Stimulated activated CD8-positive, alpha-beta memory T cell treated with anti-CD3 and anti-CD28 coated beads, Interleukin-15, amount 100 ng/mL, for 1 hour (primary cell): ENCODE measurements at places on chromosomes 4 and X.
A peak's percentile ranks its signal among the peaks of the same experiment; 100 is the strongest.

- no peak for DNase-seq
These were observed 111.1 kb downstream of the KLF8 start for GRCh38 chrX:56343219-56343618.

DNA sequence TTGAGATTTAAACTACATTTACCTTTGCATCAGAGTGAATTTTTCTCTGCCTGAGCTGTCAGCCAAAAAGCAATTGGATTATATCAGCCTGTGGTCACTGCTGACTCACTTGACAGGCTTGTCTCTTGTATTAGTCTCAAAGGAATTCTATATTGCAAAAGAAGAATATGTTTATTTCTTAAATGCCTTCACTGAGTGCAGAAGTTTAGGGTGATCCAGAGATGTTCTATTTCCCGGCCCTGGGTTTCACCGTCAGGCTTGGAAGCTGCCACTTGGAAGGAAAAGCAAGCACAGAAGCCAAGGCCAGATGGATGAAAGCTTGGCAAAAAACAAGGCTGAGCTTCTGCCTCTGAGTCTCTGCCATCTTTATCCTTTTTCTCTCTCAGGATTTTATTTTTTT lies 80.9 kb downstream of the FAM114A1 start:
- no peak for DNase-seq

GRCh38 chr4:123364906-123365305 lies 31.7 kb upstream of the SPRY1 start:
- DNase-seq = no peak

DNA sequence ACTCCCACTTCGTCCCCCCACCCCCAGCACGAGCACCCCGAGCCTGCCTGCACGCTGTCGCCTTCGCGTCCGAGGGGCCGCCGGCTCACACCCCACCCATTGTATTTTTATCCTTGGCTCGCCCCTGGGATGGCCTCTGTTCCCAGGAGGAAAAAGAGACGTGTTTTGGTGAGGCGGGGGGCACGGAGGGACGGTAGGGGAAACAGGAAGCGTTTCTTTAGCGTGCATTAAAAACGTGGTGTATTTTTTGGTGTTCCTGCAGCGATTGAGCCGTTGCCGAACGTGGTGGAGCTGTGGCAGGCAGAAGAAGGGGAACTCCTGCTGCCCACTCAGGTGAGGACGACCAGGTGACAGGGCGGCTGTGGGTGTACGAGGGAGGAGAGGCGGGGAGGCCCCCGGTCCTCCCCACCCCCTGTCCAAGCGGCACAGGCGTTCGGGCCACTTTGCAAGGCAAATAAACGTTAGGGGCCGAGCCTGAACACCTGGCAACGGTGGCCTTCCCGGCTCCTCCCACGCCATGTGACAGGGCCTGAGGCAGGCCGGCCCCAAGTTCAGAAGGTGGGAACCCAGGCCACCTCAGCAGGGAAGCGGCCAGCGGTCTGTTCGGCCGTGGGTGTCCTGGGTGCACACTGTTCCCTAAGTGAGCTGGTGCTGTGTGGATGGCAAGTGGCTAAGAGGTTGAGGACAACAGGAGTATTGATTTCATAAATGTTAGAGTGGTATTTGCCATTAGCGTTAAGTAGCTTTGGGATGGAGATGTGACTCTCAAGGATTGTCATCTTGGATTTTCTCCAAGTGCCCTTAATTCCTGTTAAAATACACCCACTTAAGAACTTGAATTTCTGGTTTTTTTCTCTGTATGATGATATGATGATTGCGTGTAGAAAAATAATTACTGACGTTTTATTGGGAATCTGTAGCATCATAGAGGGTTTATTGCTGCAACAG lies 1.1 kb downstream of the TMEM131L start:
- DNase-seq = peak; percentile 6

DNA sequence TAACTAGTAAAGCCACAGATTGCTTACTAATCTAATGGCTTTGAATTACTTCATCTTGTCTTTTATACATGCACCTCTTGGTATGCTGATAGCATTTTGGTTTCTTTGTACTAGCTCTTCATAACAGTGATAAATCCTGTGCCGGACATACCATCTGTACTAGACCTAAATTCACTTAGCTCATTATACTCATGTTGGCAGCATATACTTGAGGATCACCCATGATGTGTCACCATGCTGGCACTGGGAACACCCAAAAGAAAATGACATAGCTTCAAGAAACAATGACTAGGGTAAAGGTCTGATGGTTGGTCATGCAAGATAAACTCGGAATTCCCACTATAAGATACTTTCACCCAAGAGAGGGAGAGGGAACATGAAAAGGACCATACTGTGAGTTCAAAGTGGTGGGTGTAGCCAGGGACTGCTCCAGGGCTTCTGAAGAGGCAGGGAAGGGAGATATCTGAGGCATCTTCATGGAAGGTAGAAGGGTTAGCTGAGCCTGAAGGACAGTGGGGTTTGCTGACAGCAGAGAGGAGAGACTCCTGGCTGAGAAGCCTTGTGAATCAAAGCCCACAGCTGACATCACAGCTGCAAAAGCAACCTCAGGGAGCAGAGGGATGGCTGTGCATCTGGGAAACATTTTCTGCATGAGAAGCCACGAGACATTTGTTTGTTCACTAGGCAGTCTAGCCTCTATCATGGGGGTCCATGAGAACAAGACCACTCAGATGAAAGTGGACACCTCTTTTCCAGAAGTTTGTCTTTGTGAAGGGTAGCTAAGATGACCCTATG lies 314.2 kb downstream of the RAB28 start:
- DNase-seq = no peak

- DNase-seq = no peak
These were observed 96.5 kb downstream of the FRMPD4 start for GRCh38 chrX:12234534-12235329.

DNA sequence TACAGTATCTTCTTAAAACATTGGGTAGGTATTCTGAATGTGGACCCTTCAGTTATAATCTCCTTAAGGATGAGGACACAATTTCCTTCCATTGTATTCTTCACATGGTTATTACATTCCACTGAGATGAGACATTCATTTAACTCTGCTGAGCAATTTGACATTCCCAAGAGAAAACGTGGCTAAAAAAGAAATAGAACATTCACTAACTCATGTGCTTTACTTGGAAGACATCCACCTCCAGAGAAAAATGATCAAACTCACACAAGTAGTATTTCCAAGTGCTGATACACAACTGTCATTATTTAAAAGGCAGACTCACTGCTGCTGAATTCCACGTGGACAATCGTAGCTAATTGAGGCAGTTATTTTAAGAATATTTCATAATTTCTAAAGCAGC lies 227.9 kb upstream of the ANKRD50 start:
- no peak for DNase-seq

GRCh38 chrX:134738986-134739740 lies 80.9 kb upstream of the PLAC1 start:
- DNase-seq = no peak

GRCh38 chr4:86264241-86264640 lies 95.6 kb downstream of the MAPK10 start:
- no peak for DNase-seq

GRCh38 chr4:184453365-184454160 lies 20.8 kb downstream of the IRF2 start:
- DNase-seq = no peak

DNA sequence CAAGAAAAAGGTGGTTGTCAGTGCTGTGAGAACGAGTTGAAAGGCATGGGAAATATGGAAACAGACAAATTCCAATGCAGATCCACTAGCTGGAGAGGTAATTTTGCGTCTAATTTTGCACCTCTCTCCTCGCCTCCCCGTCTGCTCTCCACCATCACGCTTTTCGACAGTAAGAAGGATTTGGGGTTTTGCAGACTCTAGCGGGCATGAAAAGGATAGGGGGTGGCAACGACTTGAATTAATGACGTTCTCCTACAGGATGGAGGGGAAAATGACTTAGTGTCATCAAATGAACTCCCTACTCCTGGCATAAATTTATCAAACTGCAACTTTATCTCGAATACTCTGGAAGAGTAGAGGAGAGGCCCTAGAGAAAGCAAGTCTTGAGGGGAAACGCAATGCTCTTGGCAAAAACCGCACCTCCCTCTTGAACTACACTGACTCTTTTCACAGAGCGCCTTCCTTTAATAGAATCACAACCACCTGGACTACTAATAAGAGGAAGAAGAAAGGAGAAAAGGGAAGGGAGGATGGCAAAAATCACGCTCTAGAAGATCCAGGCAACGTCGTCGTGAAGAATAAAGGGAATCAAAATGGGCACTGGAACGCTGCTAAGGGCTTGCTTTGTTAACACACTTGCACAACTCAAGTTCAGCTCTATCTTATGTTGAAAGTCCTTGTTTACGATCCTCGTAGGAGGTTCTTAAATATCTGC lies 871 bp upstream of the SLITRK2 start:
- DNase-seq = no peak

GRCh38 chrX:3461397-3462165 lies 115.1 kb upstream of the MXRA5 start:
- DNase-seq = no peak

GRCh38 chrX:48580662-48581061 lies 6.4 kb downstream of the RBM3 start:
- DNase-seq = no peak

DNA sequence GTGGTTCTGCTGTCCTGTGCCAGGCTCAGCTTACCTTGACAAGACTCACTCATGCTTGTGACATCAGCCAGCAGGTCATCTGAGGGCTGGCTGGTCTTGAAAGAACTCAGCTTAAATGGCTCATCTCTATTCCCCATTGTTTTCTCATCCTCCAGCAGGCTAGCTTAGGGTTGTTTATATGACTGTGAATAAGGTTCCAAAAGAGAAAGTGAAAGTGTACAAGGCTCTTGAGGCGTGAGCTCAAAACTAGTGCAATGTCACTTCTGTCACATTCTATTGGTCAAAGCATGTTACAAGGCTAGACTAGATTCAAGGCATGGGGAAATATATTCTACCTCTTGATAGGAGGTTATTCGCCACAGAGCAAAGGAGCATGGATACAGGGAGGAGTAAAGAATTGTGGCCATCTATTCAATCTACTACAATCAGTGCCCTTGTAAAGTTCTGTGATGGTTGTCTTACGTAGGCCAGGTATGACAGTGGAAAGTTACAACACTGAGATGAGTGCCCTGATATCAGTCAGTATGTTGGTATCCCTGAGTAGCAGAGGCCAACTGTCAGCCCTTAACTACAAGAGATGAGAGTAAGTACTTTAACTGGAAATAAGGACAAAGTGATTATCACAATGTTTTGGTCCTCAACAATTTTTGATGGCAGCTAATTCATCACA lies 19.8 kb upstream of the TMLHE start:
- no peak for DNase-seq

DNA sequence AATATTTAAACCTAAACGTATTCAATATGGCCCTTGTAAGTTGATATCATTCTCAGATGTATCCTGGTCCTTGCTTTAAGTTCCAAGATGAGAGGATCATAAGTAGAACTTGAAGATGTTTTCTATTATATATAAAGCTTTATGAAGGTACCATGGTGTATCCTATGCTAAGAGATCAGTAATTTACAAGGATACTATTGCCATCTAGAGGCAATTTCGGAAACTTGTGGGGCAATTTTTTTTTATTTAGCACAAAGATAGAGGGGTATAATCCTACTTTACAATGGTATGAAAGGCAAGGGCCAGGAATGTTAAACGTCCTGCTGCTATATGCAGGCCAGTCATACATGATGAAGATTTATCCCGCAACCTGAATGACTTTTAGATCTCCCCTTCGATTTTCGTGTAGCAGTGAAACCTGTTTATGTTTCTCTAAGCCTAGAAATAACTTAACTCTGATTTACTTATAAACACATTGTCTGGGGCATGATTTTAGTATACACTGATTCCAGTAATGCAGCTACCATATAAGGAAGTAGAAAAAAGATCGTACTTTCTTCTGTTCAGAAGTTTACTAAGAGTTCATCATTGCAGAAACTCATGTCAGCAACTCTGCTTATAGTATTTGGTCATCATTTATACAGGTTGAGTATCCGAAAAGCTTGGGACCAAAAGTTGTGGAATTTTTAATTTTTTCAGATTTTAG lies 2.6 kb downstream of the SLC25A31 start:
- no peak for DNase-seq

DNA sequence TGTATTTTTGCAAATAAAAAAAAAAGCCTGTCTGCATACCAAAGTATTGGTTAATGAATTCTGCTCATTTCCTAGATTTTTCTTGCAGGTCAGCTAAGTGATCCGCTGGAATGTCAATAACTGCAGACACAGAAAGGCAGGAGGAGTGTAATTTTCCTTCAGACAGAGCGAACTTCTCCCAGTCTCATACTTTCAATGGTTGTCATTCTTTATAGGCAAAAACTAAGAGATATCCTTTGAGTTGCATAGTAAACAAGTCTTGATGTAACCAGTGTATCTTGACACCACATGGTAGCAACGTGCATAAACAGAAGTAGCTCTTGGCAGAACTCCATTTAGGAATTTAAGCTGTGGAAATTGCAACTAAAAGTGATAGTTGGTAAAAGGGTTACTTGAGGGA lies 8.2 kb downstream of the CAPN6 start:
- no peak for DNase-seq

- DNase-seq = no peak
These were observed 62.6 kb upstream of the SYTL5 start for GRCh38 chrX:37943554-37944344.
